ENCODE measurements at places on chromosomes 4 and X.
A peak's percentile ranks its signal among the peaks of the same experiment; 100 is the strongest.

DNA sequence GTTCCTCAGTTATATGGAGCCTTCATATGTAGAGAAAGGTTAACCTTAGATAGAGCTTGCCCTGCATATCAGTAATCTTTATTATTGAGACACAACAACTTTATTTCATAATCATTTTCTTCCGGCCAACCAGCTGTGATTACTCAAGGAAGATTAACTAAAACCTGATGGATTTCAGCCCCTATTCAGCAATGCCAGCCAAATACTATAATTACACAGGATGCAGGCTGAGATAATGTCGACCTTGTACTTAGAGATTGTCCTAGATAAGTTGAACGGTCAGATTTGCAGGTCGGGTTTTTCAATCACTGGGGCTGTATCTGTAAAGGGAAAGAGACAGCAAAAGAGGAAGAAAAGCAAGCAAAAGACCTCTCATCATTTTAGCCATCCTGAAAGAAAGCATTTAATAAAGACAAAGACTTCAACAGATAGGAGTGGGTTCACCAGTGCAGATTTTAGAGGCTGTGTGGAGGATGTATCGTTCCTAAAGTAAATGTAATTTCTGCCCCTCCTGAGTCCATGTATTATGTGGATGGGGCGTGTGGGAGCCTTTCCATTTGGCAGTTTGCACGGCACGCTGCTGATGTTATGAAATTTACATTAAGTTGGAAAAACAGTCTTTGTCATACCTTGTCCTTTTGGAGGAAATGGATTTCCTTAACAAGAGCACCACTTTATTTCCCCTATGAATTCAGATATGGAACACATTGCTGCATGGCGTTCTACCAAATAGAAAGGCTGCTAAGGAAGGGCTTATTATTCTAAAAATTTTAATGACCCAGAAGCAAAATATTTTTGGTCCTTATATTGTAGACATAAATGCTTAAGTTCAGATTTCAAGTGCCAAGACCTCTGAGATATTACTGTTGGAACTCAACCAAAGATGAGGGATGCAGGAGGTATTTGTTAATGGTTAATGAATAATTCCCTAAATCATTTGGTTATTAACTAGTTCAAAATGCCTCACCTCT, 496.7 kb downstream of the SPRY1 start:
- DNase-seq: no peak

GRCh38 chrX:73239242-73239641, 24.6 kb upstream of the NAP1L2 start:
- no peak for DNase-seq

GRCh38 chrX:155144926-155145325, 71.3 kb upstream of the VBP1 start:
- no peak for DNase-seq

- no peak for DNase-seq
Measured at GRCh38 chr4:7041801-7042502, 1.2 kb upstream of the TADA2B start.

GRCh38 chr4:17722356-17722700, 59.1 kb downstream of the FAM184B start:
- DNase-seq: no peak

DNA sequence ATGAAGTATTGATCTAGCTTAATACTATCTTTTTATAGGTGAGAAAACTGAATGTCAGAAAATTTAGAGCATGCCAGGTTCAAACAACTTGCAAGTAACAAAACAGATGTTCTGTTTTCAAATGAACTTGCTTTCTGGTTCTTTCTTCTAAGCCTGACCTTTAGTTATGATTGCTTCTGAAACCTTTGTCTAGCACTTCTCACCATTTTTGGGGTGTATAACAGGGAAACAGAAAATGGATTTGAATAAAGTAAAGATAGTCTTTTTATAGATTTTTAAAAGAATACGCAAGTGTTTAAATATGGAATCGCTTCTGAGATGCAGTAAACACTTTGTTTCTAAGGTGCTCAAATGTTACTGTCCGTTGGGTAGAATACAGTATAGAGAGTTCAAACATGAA, 687.2 kb upstream of the CPEB2 start:
- no peak for DNase-seq

DNA sequence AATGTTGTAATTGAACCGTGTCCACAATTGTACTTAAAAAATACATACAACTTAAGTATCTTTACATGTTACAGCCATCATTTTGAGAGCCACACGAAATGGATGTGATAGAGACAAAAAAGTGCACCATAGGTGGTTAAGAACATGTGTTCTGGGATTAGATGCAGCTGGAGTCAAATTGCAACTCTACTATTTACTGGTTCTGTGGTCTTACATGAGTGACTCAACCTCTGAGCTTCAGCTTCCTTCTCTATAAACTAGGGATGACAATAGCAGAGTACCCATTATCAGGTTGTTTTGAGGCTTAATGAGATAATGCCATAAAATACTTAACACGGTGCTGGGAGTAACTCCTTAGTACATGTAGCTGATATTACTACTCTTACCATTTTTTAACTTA, 130.4 kb downstream of the IDS start:
- DNase-seq: no peak

- DNase-seq: no peak
Measured at GRCh38 chrX:136598631-136599030, 49.3 kb upstream of the CD40LG start.

DNA sequence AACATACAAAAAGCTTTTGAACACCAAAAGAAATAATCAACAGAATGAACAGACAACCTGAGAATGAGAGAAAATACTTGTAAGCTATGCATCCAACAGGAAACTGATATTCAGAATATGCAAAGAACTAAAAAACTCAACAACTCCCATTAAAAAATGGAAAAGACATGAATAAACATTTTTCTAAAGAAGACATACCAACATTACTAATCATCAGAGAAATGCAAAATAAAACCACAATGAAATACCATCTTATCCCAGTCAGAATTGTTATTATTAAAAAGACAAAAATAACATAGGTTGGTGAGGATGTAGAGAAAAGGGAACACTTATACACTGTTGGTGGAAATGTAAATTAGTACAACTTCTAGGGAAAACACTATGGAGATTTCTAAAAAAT, 1161.9 kb downstream of the PCDH19 start:
- DNase-seq: no peak

GRCh38 chr4:6472008-6472386, 417 bp downstream of the PPP2R2C start:
- no peak for DNase-seq

- no peak for DNase-seq
Measured at GRCh38 chrX:56762707-56763555, 33.9 kb downstream of the NBDY start.

GRCh38 chr4:165207016-165207430, 338 bp upstream of the KLHL2 start:
- DNase-seq: no peak

- DNase-seq: peak; percentile 23
Measured at GRCh38 chr4:140372751-140373327, 607 bp upstream of the SCOC start.

DNA sequence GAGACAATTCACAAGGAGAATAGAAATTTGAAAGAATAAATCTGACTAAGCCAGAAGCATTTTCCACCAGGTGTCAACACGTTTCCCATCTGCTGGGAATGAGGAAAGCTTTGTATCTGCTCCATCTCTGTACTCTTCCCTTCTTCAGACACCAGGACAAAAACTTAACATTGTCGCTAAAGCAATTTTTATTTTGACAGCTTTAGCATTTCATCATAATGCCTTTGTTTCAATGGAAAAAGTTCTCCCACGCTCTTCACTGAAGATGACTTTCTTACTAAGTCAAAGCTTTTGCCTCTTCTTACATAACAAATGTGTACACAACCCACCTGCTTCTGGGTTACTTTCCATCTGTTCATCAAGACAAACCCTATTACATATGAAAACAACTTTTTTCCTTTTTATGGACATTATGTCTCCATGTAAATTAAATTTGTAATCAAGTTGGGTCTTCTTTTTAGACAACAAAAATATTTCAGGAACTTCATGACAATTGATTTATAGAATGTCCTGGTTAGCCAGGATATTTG, 141.7 kb upstream of the GUCY1A1 start:
- no peak for DNase-seq

DNA sequence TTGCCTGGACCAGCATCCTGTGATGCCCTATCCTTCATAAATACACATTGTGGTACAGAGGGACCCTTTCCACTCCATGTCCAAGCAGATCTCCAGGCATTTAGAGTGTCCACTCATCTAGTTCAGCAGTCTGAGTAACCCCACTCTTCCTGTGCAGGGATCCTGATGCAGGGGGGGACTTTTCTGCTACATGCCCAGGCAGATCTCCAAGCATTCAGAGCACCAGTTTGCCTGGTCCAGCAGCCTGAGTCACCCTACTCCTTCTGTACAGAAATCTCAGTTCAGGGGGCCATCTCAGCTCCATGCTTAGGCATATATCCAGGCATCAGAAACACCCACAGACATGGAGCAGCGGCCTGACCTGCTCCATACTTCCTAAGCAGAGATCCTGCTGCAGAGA, 1089.8 kb downstream of the FAT4 start:
- DNase-seq: no peak

DNA sequence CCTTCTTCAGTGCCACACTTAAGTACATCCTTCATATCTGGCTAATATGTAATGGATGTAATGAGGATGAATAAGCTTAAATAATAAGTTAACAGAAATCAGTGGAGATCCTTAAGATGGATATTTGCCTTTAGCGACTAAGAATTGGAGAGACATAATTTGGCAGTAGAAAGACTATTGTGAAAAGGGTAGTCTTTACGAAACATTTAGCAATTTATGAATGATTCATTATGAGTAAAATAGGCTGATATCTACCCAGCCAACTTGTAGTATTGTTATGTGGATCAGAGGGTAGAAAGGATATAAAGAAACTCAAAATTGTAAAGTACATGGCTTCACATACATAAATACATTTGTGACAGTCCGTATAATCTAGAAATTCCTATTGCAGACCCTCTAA, 2371.8 kb downstream of the PCDH7 start:
- DNase-seq: no peak

DNA sequence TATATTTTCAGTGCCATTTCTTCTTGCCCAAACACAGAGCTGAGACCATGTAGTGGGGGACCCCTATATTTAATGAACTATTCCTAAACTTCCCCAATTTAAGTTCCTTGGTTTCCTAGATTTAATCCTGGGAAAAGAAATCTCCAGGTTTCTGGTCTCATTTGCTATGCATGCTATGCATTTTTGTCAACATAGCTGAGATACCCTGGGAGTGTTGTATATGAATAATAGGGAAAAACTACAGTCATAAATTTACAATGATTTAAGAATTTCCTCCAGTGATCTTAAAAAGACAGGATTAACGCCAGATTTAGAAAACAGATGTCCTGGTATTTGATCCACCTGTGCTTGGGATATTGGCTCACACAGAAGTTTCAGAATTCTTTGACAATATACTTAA, 136.8 kb upstream of the RAPGEF2 start:
- DNase-seq: no peak

DNA sequence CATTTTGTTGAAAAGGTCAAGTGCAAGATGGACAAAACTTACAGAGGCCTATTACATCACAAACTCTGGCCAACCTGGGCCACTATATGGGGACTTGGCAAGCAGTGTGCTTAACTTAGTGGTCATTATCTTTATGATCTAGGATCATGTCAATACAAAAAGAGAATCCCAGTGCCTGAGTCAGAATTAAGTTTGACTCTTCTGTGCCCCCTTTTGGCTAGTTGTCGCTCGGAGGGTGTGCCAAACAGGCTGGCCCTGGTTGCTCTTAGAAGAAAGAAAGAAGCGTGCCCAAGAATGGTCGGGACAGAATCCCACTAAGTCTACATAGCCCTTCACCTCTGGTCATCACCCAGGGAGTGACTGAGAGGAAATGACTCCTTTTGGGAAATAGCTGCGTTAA, 100.1 kb downstream of the EIF4E start:
- peak; percentile 24 for DNase-seq

DNA sequence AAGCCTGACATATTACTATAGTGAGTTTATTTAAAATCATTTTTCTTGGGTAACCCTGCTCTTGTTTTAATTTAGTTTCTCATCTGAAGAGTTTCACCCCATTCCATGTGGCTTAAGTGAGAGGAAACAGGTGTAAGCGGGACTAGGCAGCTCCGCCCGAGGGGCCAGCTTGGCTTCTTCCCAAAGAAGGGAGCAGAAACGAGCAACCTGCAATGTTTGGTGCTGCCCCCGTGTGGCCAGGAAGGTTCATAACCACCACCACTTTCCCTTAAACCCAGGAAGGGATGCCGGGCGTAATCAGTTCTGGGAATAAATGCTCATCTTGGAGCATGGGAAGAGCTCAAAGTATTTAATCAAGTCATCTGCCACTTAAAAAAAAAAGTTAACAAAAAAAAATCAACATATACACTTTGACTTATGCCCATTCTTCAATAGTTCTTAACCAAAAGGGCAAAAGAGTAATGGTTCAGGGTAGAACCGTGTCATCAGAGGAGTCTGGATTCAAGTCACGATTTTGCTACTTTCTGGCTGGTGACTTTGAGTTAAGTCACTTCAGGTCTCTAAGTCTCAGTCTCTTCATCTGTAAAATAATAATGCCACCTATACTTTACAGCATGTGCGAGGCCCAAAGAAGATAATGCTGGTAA, 147.9 kb downstream of the NSUN7 start:
- peak; percentile 51 for DNase-seq

GRCh38 chr4:26533685-26534084, 43.4 kb upstream of the CCKAR start:
- DNase-seq: no peak

- DNase-seq: no peak
Measured at GRCh38 chr4:82123934-82124333, 249.9 kb downstream of the HNRNPD start.

DNA sequence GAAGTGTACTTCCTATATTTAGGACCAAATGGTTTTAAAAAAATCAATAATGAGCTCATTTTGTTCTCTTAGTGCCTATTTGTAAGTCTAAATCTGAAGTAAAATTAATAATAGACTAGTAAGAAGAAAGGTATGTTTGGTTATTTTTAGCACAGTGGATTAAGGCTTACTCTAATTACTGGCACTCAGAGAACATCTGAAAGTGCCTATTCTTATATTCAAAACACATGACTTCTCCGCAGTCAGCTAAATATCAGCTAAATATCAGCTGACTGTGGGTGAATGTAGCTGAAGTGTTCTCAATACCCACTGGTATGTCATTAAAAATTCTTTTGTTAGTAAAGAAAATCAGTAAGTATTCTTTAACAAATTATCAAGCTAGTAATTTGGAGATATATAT, 6.0 kb downstream of the AP1S2 start:
- no peak for DNase-seq

- DNase-seq: no peak
Measured at GRCh38 chr4:155828628-155829027, 37.4 kb downstream of the ASIC5 start.

DNA sequence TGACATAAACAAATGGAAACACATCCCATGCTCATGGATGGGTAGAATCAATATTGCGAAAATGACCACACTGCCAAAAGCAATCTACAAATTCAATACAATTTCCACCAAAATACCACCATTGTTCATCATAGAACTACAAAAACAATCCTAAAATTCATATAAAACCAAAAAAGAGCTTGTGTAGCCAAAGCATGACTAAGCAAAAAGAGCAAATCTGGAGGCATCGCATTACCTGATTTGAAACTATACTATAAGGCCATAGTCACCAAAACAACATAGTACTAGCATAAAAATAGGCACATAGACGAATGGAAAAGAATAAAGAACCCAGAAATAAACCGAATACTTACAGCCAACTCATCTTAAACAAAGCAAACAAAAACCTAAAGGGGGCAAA, 342.8 kb upstream of the AGA start:
- DNase-seq: no peak

Measured in stimulated activated CD4-positive, alpha-beta T cell treated with anti-CD3 and anti-CD28 coated beads, Interleukin-4, amount 100 ng/mL, for 4 hours (primary cell).